Lower leg skin (tissue), 4 donors: ENCODE measurements at places on chromosomes 7 and 10. TPM values are rescaled to one million over a fixed set of nuclear protein-coding genes. Genes with fewer than 3 reads are reported as not detected.

GRCh38 chr7:11082552-11083213 lies 109.0 kb downstream of the PHF14 start:
- DNase-seq = no peak

The SPDYE9 gene
- not detected for total RNA-seq

The TLX1 gene
- not detected for total RNA-seq

- DNase-seq = no peak
Observed at GRCh38 chr7:85641331-85641730, 454.5 kb upstream of the SEMA3D start.

The FGFR2 gene
- 179 TPM for total RNA-seq

The PTPRN2 gene
- 0.11 TPM for total RNA-seq

The SPDYE5 gene
- 0.17 TPM for total RNA-seq

The HMX2 gene
- total RNA-seq = not detected

The NUTM2A gene
- total RNA-seq = 2.5 TPM

The METTL27 gene
- total RNA-seq = 2.4 TPM

The CLDN3 gene
- total RNA-seq = 22.8 TPM
